ENCODE measurements at places on chromosomes 16 and 17.
A peak's percentile ranks its signal among the peaks of the same experiment; 100 is the strongest.

DNA sequence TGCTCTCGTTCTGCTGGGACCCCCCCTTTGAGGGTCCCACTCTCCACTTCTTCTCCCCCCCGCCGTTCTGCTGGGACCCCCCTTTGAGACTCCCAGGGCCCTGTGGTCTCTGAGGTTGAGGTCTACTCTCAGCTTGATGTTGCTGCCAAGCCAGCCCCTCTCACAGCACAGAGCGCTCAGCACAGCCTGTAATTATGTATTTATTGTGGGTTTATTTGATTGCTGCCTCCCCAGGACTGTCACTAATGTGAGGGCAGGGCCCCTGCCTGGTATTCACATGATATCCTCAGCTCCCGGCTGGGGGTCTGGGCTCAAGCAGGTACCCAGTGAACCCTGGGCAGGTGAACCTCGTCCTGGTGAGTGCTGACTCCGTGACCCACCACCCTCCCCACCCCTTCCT lies 35.4 kb downstream of the ACTG1 start:
- no peak for DNase-seq

DNA sequence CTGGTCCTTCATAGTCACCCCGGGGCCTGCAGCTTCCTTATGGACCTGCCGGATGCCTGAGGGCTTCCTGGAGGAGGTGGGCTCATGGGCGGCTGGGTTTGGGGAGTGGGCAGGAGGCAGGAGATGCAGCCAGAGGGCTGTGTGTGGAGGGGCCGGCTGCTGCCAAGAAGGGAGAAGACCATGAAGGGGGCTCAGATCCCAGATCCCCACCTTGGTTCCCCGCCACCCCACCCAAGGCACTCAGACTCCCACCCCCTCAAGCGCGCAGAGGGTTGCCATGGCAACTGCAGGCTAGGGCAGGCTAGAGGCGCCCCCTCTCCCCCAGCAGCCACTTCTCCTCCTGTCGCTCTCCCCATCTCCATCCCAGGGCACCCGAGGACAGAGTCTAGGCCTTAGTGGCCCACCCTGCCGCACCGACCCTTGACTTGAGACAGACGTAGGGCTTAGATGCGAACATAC lies 104.5 kb downstream of the CRLF3 start:
- no peak for DNase-seq

DNA sequence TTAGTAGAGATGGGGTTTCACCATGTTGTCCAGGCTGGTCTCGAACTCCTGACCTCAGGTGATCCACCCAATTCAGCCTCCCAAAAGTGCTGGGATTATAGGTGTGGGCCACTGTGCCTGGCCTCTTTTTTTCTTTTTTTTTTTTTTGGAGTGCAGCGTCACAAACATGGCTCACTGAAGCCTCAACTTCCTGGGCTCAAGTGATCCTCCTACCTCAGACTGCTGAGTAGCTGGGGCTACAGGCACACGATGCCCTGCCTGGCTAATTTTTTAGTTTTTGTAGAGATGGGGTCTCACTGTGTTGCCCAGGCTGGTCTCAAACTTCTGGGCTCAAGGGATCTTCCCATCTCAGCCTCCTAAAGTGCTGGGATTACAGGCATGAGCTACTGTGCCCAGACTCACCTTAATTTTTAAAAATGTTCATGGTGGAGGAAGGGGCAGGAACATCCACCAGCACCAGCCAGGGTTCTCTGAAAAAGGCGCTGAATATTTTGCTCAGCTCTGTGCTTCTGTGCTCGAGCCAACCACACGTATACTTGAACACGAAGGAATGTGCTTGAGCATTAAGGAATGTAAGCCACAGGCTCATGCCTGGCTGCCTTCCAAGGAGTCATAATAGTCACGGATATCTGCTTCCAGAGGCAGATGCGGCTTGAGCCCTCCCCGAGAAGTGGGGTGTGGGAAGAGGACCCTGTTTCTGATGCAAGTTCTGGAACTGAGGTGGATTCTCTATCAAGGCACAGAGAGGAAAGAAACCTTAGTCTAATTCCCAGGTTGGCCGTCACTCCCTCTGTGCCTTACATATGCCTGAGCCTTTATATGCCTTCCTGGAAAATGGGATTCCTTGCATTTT lies 65.5 kb upstream of the CREBBP start:
- no peak for DNase-seq

- DNase-seq = peak; percentile 55
Observed at GRCh38 chr16:77584205-77584859, 138.0 kb upstream of the NUDT7 start.

- peak; percentile 43 for DNase-seq
Observed at GRCh38 chr17:2056206-2057174, 1.6 kb downstream of the HIC1 start.

- no peak for DNase-seq
Observed at GRCh38 chr16:13435873-13436474, 484.0 kb upstream of the ERCC4 start.

DNA sequence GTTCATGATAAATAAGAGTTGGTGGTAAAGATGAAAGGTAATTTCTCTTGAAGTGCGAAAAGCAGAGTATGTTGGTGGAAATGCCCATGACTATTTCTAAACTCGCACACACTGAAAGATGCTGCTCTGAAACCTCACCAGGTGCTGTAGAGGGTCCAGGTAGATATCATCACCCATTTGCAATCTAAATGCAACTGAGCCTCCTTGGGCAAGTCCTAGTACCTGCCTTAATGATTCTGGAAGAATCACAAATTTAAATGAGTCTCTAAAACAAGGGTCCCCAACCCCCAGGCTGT lies 5.9 kb upstream of the MMD start:
- DNase-seq = no peak

GRCh38 chr17:67138392-67138791 lies 94.0 kb downstream of the CACNG1 start:
- DNase-seq = no peak

- DNase-seq = no peak
Observed at GRCh38 chr17:50093246-50093645, 1.9 kb upstream of the PDK2 start.

DNA sequence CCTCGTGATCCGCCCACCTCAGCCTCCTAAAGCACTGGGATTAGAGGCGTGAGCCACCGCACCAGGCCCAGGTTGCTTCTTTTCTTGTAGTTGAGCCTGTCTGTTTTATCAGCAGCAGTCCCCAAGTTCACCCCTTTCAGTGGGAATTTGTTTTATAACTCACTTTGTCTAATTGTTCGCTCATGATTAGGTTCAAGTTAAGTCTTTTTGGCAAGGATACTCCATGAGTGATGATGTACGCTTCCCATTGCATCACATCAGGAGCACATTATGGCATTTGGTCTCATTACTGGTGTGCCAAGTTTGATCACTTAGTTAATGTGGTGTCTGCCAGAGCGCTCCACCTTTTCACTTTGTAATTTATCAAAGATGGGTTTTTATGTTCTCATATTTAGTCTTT lies 14.4 kb upstream of the GJD3 start:
- no peak for DNase-seq

GRCh38 chr16:86010680-86011141 lies 111.7 kb downstream of the IRF8 start:
- DNase-seq = no peak

DNA sequence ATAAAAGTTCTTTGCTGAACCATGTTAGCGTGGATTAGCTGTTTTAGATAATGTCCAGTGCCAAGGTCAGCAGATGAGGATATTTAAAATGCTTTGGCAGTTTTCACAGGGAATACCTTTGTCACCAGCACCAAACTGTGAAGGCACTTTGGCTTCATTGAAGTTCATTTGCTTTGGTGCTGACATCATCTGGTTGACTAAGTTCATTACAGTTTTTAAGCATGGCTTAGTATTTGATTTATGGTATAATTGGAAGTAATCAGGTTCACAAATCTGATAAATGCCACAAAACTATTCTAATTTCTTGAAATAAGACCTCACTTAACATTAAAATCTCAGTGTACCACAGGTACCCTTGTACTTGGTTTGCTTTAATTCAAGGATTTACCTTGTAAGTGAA lies 4.3 kb downstream of the GID4 start:
- DNase-seq = no peak

- DNase-seq = no peak
Observed at GRCh38 chr17:37339321-37339720, 36.5 kb upstream of the C17orf78 start.

DNA sequence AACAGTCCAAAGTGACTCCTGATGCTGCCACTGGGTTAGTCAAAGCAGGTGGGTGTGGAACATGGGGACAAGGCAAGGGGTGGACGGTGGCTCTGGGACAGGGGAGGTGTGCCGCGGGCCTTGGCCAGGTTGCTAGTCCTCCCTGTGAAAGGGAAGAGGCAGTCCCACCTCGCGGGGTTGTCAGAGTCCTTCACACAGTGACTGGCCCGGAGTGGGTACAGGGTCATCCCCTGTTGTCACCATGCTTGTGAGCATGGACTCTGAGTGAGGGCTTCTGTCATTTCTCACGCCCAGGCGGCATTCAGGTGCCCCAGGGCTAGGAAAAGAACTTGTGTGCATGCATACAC lies 3.1 kb upstream of the ZNF469 start:
- DNase-seq = no peak

- no peak for DNase-seq
Observed at GRCh38 chr17:226108-227077, 44.9 kb upstream of the DOC2B start.

DNA sequence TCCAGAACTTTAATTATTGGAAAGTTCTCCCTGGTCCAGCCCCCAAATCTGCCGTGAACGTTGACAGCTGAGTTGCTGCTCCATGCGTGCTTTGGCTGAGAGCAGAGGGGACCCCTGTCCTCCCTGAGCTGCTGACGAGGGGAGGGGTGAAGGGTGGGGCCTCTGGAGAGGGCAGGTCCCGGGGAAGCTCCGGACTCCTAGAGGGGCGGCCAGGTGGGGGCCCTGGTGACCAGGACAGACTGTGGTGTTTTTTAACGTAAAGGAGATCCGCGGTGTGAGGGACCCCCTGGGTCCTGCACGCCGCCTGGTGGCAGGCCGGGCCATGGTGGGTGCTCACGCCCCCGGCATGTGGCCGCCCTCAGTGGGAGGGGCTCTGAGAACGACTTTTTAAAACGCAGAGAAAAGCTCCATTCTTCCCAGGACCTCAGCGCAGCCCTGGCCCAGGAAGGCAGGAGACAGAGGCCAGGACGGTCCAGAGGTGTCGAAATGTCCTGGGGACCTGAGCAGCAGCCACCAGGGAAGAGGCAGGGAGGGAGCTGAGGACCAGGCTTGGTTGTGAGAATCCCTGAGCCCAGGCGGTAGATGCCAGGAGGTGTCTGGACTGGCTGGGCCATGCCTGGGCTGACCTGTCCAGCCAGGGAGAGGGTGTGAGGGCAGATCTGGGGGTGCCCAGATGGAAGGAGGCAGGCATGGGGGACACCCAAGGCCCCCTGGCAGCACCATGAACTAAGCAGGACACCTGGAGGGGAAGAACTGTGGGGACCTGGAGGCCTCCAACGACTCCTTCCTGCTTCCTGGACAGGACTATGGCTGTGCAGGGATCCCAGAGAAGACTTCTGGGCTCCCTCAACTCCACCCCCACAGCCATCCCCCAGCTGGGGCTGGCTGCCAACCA lies at the start of gene MC1R:
TSS of gene MC1R (plus strand) at position 410 of the 895 bp plus-strand sequence. CDS start at position 807, 397 bp downstream.
- DNase-seq = peak; percentile 42

DNA sequence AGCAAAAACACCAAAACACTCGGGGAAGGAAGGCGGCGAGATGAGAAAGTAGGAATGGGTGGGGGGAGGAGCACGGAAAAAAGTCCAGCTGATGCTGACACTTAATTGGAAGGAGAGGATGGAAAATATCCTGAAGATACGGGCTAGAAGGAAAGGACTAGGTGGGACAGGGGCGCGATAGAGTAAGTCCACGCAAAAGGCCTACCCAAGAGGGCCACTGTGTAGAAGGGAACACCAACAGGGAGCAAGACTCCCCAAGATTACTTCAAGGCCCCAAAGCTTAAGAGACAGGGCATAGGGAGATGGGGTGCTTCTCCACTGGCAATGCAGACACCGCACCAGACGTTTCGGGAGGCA lies 736 bp downstream of the APPBP2 start:
- DNase-seq = no peak

- DNase-seq = peak; percentile 8
Observed at GRCh38 chr17:78933959-78934568, 8.9 kb upstream of the TIMP2 start.

- peak; percentile 88 for DNase-seq
Observed at GRCh38 chr17:38727736-38728135, 2.4 kb upstream of the CISD3 start.

DNA sequence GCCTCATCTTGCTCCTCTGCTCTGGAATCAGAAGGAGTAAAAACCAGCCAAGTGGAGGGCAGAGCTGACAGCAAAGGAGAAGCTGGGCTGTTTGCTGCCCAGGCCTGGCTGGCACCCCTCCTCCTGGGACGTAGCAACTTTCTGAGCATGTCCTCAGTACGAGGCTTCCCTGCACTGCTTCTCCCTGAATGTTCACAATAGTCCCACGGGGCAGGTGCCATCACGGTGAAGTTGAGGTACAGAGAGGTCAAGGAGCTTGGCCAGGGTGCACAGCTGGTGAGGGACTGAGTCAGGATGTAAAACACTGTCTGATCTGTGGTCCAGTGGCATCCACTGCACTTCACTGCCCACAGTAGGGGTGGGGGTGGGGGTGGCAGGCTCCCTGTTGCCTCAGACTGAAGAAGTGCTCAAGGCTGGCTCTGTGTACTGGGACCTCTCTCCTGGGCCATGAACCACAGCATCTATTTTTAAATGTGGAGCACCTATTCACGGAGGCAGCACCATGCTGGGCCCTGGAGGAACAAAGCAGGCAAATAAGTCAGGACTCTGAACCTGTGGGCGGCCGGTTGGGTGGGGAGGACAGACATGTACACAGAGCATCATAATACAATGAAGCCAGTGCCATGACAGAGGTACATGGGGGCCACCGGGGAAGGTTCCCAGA lies 369.5 kb downstream of the SEC14L1 start:
- no peak for DNase-seq

- no peak for DNase-seq
Observed at GRCh38 chr17:37197336-37197735, 178.4 kb upstream of the C17orf78 start.

DNA sequence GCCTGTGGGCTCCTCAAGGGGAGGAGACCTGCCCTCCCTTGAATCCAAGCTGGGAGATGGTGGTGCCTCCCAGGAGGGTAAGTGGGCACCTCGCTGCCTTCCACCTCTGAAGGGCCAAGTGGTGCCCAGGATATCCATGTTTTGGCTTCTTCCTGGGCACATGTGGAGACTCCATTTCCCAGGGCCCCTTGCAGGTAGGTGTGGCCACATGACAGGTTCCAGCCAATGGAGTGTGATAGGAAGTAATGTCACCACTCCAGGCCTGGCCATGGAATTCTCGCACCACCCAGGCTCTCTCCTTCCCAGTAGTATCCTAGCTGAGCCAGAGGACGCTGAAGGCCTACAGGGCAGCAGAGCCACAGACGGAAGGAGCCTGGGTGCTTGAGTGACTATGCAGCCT lies 17.6 kb upstream of the PEMT start:
- DNase-seq = no peak

DNA sequence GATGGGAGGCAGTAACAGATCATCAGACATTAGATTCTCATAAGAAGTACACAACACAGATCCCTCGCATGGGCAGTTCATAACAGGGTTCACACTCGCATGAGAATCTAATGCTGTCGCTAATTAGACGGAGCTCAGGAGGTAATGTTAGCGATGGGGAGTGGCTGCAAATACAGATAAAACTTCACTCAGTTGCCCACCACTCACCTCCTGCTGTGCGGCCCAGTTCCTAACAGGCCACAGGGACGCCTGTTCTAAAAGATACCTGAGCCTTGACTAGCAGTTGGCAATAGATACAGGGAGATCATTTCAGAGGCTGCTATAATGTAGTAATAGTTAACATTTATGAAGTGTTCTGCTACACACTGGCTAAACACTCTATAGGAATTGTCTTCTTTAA lies 4.9 kb downstream of the PTRH2 start:
- no peak for DNase-seq
